Trophoblast cell (in vitro differentiated cells and primary cell): ENCODE measurements at places on chromosomes 3 and 15.

DNA sequence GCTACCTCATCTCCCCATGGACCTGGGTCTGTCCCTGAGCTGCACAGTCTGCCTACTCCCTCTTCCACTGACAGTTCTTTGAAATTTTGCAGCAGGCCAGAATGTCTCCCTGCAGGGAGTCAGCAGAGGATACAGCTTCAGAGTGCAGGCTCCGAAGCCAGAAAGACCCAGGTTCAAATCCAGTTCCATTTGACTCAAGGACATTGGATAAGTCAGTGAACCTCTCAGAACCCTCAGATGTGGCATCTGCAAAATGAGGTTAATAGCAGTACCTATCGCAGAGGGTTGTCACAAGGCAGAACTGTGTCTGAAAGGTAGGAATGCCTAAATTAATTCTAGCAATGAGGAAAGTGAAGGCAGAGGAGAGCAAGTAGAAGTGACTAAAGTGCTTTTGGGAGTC, 244.4 kb upstream of the TRIM42 start:
- no peak for DNase-seq

- peak; percentile 7 for DNase-seq
These were observed 69.2 kb downstream of the GOLGA8B start for GRCh38 chr15:34514251-34514670.

DNA sequence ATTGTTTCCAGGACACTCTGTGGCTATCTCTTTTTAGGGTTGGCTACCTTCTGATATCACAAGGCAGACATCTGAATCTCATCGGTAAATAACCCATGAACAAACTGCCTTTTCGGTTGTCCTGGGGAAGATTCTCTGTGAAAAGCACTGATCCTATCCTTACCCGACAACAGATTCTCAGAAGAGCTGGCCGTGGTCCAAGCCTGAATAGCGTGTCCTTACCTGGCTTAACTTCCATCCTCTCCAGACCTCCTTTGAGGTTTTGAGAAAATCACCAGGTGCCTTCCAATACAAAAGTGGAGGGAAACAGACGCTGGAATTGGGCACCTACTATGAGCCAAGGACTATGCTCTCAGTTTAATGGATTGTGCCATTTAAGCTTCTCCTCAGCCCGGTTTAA, 87.4 kb upstream of the ARHGEF3 start:
- DNase-seq, result no peak

DNA sequence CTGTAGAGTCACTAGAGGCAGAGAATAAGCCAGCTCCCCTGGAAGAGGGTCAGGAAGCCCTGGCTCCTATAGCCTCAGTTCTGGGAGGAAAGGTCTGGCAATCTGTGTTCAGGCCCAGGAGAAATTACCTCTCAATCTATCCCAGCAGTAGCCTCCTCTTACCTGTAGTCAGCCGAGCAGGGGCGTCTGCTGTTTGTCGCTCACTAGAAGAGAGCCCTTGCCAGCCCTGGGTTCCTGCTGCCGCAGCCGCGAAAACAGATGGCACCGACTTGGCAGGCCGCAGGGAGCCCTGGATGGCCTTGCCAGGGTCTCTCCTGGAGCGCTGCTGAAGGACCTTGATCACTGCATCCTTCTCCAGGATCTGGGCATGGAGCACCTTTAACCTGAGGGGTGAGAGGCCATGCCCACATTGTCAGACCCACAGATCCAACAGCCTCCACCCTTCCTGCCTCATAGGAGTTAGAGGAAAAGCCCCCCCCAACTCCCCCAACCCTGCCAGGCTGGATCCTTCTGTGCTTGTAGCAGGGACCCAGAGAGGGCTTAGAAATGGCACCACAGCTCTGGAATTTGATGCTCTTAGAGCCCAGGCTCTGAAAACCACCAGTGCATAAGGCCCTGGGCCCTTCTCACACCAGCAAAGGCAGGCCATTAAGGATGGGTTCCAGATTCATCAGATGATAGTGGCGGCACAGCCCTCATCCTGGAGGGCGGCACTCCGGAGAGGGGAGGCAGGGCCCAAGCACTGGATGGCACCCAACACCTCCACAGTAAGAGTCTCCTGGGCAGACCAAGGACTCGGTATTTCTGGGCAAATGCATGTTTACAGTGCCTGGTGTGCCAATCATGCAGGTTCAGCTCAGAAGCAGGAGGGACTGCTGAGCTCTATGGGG, 14.9 kb downstream of the AMOTL2 start:
- no peak for DNase-seq
